ENCODE measurements at places on chromosomes 5 and 9.
A peak's percentile ranks its signal among the peaks of the same experiment; 100 is the strongest.

GRCh38 chr9:125634040-125634717, 72.8 kb downstream of the MAPKAP1 start:
- DNase-seq, result no peak

DNA sequence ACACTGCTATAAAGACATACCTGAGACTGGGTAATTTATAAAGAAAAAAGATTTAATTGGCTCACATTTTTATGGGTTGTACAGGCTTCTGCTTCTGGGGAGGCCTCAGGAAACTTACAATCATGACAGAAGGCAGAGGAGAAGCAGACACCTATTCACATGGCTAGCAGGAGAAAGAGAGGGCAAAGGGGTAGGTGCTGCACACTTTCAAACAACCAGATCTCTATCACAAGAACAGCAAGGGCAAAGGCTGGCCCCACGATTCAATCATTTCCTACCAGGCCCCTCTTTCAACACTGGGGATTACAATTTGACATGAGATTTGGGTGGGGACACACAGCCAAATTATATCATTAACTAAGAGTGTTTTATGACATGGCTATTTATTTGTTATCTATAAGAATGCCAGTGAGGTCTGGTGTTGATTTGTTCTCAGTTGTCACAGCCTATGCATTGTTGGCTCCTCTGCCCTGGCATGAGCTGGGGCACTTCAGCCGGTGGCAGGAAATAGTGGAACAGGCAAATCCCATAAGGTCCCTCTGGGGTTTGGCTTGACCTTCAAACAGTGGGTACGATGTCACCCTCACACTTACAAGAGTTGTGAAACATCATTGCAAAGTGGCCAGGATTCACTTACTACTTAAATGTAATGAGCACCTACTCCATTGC, 44.1 kb downstream of the SPARC start:
- DNase-seq, result no peak

DNA sequence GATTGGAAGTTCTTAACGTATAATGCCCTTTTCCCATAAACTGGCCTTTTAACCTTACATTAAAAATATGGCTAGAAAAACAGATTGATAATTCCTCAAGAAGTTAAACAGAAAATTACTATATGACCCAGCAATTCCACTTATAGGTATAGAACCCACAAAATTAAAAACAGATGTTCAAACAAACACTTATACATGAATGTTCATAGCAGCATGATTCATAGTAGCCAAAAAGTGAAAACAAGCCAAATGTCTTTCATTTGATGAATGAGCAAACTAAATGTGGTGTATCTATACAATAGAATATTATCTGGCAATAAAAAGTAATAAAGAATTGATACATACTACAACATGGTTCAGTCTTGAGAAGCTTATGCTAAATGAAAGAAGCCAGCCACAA, 35.5 kb downstream of the POU5F2 start:
- DNase-seq, result peak; percentile 16

GRCh38 chr5:169384661-169385060, 83.7 kb upstream of the SLIT3 start:
- DNase-seq, result no peak

GRCh38 chr5:93584596-93585040, 1.6 kb downstream of the NR2F1 start:
- no peak for DNase-seq

DNA sequence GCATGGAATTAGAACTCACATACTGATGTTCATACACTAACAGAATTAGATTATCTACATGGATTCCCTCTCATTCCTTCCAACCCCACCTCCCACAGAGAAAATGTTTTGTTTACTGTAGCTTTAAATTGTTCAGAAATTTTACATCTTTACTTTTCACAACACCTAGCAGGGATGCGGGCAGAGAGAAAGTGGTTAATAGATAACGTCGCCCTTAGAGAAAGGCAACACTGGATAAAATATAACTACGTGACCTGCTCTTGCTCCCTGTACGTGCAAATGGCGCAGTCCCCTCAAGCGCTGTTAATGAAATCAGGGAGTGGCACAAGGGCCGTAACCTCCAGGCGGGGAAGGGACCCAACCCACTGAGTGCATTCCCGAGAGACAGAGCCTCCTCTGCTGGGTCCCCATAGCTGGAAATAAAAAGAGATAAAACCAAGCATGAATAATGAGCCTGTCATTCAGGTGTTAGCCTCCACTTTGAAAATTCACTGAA, 125.3 kb upstream of the DAPK1 start:
- no peak for DNase-seq

- DNase-seq, result no peak
Measured at GRCh38 chr5:142016556-142016955, 3.7 kb upstream of the GNPDA1 start.

GRCh38 chr5:141878186-141878710, at the start of gene PCDH1:
PCDH1 (minus strand) TSS chr5:141878410; CDS start chr5:141878262, 148 bp downstream.
- DNase-seq, result no peak

DNA sequence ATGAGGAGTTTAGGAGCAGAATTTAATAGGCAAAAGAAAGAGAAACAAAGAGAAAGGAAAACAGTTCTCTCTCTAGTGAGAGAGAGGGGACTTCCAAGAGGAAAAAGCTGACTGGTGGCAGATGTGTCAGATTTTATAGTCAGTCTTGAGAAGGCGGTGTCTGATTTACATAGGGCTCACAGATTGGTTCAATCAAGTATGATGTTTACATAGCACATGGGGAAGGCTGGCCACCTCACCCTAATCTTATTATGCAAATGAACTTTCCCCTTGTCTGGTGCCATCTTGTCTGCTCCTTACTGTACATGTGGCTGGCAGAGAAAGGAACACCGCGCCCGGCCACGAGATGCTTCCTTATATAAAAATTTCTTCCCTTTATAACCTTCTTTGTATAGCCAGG, 24.7 kb downstream of the UNC13B start:
- no peak for DNase-seq

- no peak for DNase-seq
Measured at GRCh38 chr5:95153511-95153910, 131.4 kb downstream of the MCTP1 start.

All from brain pericyte (primary cell).